ENCODE measurements at places on chromosomes 7 and 10.

- DNase-seq: no peak
Observed at GRCh38 chr10:129122846-129123245, 344.2 kb upstream of the MGMT start.

GRCh38 chr10:98956576-98957260 is 278.9 kb downstream of the HPSE2 start:
- DNase-seq: no peak

- peak; percentile 51 for DNase-seq
Observed at GRCh38 chr10:3192856-3193635, 20.5 kb upstream of the PITRM1 start.

DNA sequence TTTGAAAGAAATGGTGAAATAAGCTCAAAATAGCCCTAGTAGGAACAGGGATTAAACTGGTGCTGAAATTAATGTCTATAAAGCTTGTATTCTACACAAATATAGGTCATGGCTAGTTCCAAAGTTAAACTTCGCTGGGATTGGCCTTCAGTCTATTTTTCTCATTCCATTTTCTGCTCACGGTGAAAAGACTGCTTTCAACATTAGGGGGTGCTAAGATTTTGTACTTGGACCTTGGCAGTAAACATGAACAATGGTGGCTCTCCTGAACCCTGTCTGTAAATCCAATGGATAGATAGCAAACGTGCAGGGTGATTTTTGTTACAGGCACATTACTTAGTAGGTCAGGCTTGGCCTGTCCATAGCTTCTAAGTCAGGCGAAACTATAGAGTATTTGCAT is 36.0 kb upstream of the RSU1 start:
- no peak for DNase-seq

DNA sequence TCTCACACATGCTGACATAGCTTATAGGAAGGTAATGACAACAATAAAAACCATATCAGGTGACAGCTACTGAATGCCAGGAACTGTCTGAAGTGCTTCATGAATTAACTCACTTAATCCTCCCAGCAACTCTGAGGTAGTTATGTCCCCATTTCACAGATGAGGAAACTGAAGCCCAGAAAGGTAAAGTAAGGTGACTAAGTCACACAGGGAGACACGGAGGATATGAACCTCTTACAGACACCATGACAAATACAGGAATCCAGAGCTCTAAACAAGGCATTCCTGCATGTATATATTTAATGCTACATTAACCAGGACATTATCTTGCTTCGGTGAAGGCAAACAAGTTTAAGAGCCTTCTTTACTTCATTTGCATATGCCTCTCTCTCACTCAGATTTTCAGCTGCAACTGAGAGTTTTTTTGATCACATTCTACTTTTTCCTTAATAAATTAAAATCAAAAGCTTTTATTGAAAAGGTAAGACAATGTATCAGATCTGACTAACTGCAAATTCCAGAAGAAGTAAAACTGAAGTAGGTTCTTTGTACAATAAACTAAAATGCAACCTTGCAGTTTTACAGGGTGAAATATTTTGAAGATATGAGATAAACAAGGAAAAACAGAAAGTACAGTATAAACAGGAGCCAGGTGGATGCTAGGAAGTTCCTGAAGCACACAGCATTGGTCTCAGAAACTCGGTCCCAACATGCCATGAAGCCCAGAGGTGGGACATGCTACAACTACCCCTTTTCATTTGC is 79.5 kb downstream of the SGMS1 start:
- DNase-seq: peak; percentile 7

- peak; percentile 94 for DNase-seq
Observed at GRCh38 chr10:104441329-104442000, 87.8 kb downstream of the CFAP58 start.
